WTC11 (cell line): ENCODE measurements at places on chromosomes 12 and 14.
A peak's percentile ranks its signal among the peaks of the same experiment; 100 is the strongest.

GRCh38 chr12:10989107-10989506 is 2.4 kb upstream of the TAS2R50 start:
- DNase-seq, result no peak

- DNase-seq, result peak; percentile 27
Observed at GRCh38 chr12:32016680-32017482, 57.7 kb downstream of the RESF1 start.

GRCh38 chr12:105992849-105993740 is 145.7 kb downstream of the NUAK1 start:
- no peak for DNase-seq

GRCh38 chr14:50116966-50117365 is 594 bp upstream of the VCPKMT start:
- no peak for DNase-seq

DNA sequence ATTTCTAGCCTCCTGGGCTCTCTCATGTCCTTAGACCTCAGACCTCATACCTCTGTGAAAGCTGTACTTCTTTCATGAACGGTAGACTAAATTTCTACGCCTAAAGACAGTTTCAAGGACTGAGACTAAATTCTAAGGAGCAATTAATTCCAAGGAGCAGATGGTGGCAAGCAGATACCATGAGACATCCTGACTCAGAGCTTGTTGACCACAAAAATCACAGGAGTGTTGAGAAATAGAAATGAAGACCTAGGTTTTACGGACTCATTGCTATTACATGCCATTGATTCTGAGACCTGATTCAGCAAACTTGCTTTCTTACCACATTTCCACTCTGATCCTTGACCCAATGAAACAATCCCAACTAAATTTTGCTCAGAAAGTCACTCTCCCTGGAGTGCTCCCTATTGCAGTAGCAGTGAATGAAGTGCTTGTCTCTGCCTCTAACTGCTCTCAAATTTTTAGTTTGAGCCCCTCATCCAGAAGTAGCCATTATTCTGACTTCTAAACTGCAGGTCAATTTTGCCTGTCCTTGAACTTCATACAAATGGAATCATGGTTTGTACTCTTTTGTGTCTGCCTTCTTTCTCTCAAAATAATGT is 52.0 kb downstream of the PEX5 start:
- no peak for DNase-seq

- DNase-seq, result no peak
Observed at GRCh38 chr14:95095996-95096395, 61.3 kb downstream of the DICER1 start.

- no peak for DNase-seq
Observed at GRCh38 chr14:97491697-97492096, 694.5 kb downstream of the VRK1 start.
